ENCODE measurements at places on chromosomes 7 and 10. TPM values are rescaled to one million over a fixed set of nuclear protein-coding genes. Genes with fewer than 3 reads are reported as not detected.

The ZNF735 gene
- not detected for total RNA-seq

The SEMA3D gene
- 1.6 TPM for total RNA-seq

The TSPAN15 gene
- 11.8 TPM for total RNA-seq

The CABCOCO1 gene
- total RNA-seq, result not detected

The FAM13C gene
- 7.8 TPM for total RNA-seq

The AKR1B15 gene
- not detected for total RNA-seq

The CTNNA3 gene
- total RNA-seq, result 120 TPM

The RINT1 gene
- total RNA-seq, result 13.3 TPM

The GOLGA7B gene
- total RNA-seq, result 0.08 TPM

The TEX47 gene
- total RNA-seq, result not detected

The ANKRD61 gene
- not detected for total RNA-seq

The CALML3 gene
- not detected for total RNA-seq

The FFAR4 gene
- 0.24 TPM for total RNA-seq

The WDFY4 gene
- total RNA-seq, result 2.5 TPM

The LRRC61 gene
- total RNA-seq, result 4.7 TPM

The ADCYAP1R1 gene
- total RNA-seq, result 5.8 TPM

The C10orf62 gene
- 0.97 TPM for total RNA-seq

The ZNF438 gene
- 12.8 TPM for total RNA-seq

The SPDYE3 gene
- total RNA-seq, result not detected

The TMEM176A gene
- total RNA-seq, result 31.1 TPM

The PRF1 gene
- total RNA-seq, result 4.3 TPM

The ASIC3 gene
- total RNA-seq, result 5.5 TPM

The NEBL gene
- 666 TPM for total RNA-seq

The CLDN4 gene
- not detected for total RNA-seq

The SLC16A12 gene
- total RNA-seq, result 1.1 TPM

The ZNF804B gene
- not detected for total RNA-seq

The HKDC1 gene
- not detected for total RNA-seq

The VPS37D gene
- total RNA-seq, result 3.0 TPM

The SEC24C gene
- 46.4 TPM for total RNA-seq

The ITIH5 gene
- 10.3 TPM for total RNA-seq

The CTTNBP2 gene
- total RNA-seq, result 1.5 TPM

The LIPJ gene
- total RNA-seq, result not detected

The COL17A1 gene
- 0.43 TPM for total RNA-seq

The MYO3A gene
- not detected for total RNA-seq

The ACTR3C gene
- total RNA-seq, result 5.7 TPM

The SAP25 gene
- total RNA-seq, result 0.84 TPM

The GARS1 gene
- 32.3 TPM for total RNA-seq

The OR9A2 gene
- not detected for total RNA-seq

The ADAMTS14 gene
- total RNA-seq, result 0.43 TPM

The CAMK2B gene
- 95.4 TPM for total RNA-seq

The HGF gene
- total RNA-seq, result 3.1 TPM

The C7orf25 gene
- total RNA-seq, result 4.2 TPM

The TUBAL3 gene
- total RNA-seq, result not detected

The DLD gene
- 288 TPM for total RNA-seq

The CCM2 gene
- 38.7 TPM for total RNA-seq

The PDE1C gene
- 198 TPM for total RNA-seq

The LRRD1 gene
- total RNA-seq, result not detected

The HYAL4 gene
- not detected for total RNA-seq

The UTF1 gene
- not detected for total RNA-seq

The UCN3 gene
- total RNA-seq, result not detected

The ANXA8 gene
- 1.1 TPM for total RNA-seq

The MGAM2 gene
- 0.11 TPM for total RNA-seq

The DDC gene
- total RNA-seq, result not detected

The AS3MT gene
- total RNA-seq, result 14.6 TPM

The CALHM1 gene
- not detected for total RNA-seq
